Activated CD4-positive, alpha-beta T cell treated with anti-CD3 and anti-CD28 coated beads for 24 hours (primary cell): ENCODE measurements at places on chromosomes 16 and 17.

GRCh38 chr17:67980456-67980855, 15.8 kb downstream of the C17orf58 start:
- no peak for DNase-seq

DNA sequence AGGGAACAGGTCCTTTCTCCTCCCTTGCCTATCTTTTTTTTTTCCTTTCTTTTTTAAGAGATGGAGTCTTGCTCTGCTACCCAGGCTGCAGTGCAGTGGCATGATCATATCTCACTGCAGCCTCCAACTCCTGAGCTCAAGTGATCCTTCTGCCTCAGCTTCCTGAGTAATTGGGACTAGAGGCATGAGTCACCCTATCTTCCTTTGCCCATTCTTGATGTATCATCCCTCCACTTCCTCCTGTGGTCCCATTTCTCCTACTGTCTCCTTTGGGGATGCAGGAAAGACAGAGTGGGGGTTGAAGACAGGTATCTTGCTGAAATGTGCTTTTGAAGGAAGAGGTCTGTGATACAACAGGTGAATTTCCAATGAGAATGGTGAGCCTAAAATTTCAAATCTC, 5.5 kb downstream of the MYO19 start:
- no peak for DNase-seq

DNA sequence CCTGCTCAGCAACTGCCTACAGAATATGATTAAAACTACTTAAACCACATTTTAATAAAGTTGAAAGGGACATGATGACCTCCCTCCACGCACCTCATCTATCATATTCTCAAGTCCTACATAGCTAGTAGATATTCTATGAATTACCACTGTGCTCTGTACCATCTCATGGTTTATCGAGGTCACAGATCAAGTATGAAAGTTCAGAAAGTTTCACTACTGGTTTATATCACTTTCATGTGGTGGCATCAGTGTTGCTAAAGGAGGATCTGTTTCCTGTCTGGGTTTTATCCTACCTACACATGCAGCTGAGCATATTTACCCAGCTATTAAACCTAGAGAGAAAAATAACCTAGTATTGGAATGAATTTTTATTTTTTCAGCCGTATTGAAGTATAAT, 214.9 kb upstream of the MON1B start:
- DNase-seq = no peak

DNA sequence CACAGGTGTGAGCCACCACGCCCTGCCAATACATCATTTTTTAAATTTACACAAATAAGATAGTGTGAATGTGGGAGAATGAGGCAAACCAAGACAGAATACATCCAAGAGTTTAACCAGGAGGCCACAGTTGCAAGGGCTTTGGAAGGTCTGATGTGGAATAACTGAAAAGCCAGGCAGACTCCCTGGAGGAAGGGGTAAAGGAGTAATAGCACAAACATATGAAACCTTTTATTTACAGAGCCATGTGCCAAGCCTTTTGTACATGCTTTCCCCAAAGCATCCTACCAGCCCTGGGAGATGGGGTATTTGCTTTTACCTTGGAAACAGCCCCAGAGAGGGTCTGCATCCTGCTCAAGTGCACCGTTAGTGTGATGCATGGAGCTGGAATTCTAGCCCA, 4.7 kb downstream of the ADGRG3 start:
- no peak for DNase-seq

DNA sequence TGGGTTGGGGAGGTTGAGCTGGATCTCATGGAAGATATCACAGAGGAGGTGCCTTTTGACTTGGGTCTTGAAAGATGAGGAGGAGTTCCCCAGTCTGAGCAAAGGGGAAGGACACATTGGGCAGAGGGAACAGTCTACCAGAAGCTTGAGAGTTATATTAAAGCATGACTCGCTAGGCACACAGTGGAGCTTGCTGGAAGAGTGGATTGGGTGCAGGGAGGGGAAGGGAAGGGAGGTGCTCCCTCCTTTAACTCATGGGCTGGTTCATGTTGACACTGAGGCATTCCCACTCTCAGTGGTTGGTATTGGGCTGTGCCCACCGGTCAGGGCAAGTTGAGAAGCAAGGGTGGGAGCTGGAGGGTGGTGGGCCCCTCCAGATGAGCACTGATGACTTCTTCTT, 5.9 kb downstream of the TMEM98 start:
- no peak for DNase-seq

GRCh38 chr16:81427219-81427618, 17.4 kb upstream of the CMIP start:
- no peak for DNase-seq

- DNase-seq = no peak
Measured at GRCh38 chr17:81152288-81152828, 12.9 kb upstream of the PVALEF start.

GRCh38 chr16:17812771-17813170, 342.0 kb upstream of the XYLT1 start:
- no peak for DNase-seq

- peak; percentile 40 for DNase-seq
Measured at GRCh38 chr17:7435676-7436555, 681 bp downstream of the TMEM102 start.

DNA sequence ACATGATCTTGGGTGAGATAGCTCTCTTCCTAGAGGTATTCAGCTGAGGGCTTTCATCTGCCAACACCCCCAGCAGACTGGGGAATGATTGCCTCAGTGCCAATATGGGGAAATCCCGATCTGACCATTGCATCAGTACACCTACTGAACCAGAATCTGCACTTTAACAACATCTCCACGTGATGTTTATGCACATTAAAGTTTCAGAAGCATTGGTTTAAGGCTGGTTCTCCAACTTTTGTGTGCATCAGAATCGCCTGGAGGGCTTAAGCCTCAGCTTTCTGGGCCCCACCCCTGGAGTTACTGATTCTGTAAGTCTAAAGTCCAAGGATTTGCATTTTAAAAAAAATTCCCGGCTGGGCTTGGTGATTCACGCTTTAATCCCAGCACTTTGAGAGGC, 123.6 kb upstream of the MED13 start:
- DNase-seq = no peak

DNA sequence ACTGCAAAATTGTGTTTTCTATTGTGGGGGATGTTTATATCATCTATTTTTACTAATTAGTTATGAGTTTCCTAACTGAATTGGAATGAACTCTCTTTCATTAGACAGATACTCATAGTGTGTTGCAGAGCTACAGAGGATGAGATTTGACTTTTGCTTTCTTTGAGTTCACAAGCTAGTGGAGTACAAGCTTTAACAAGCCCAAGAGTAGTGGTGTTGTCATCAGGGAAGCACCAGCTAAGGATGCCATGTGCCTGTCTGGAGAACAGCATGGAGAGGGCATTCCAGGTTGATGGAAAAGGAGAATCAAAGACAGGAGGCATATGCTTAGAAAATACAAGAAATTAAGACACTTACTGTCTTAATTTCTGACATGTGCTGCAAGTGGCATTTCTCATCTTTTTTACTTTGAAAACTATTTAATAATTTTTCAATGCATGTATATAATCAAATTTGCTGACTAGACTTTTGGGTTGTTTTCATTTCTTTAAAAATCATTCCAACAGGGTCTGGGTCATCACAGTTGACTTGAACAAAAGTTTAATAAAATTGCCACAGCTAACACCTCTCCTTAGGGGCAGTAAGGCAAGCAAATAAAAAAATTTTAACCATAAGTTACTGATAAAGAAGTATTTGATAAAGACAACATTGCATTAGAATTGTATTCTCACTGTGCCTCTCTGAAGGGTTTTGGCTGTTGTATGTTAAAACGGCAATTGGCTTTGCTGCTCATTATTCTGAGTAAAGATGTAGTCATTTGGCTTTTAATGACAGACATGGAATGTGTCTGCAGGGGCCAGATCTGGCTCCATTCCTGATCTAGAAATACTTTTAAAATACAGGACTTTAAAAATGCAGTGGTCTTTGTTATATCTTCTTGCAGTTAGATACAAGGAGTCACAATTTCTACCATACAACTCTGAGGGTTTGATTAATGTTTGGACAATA, 323.7 kb upstream of the CDH11 start:
- no peak for DNase-seq

DNA sequence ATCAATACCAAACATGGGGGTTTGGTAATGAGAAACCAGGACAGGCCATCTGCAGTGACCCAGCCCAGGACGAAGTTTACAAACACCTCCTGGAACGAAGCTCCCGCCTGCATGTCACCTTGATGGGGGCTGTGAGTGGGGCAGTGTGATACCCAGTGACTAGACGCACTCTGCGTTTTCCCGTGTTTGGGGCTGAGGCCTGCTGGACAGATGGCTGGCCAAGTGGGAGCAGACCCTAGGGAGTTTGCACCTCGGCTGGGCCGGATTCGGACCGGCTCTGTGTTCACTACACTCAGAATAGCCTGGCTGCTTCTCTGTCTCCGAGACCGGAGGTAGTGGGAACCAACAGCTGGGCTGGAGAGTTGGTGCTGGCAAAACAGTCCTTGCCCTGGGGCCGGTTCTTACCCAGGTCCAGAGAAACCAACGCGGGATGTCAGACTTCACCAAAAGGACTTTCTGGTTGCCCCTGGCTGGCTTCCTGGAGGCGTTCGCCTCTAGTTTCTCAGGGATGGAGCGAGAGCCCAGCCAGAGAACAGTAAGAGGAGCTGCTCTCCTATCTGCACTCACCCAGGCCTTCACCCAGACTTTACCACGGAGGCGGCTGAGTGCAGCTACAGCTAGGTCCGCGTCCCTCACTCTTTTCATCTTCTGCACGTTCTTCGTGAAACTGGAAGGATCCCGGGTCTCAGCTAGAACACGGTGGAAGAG, 20.4 kb downstream of the CARHSP1 start:
- DNase-seq = no peak

DNA sequence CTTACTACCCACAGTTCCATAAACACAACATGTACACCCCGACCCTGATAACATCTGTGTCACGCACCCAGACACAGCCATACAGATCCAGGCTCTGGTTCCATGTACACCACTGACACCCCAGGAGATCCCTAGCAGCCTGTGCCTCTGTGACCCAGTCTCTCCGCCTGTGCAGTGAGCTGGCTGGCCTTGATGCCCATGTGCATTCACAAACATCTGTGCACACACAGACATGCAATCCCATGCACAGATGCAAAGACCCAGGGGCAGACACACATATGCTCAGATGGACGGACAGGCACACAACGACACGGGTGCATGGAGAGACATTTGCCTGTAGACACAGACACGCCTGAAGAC, 4.1 kb downstream of the CCDC102A start:
- DNase-seq = no peak

DNA sequence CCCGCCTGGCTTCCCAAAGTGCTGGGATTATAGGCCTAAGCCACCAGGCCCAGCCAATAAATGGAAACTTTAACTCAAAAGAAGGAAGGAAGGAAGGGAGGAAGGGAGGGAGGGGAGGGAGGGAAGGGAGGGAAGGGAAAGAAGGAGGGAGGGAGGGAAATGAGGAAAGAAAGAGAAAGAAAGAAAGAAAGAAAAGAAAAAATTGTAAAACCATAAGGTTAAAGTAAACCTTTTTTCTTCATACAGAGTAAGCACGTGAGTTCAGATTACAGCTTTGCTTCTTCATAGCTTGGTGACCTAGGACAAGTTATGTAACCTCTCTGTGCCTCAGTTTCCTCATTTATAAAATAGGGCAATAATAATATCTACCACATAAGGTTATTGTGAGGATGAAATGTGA, 26.0 kb downstream of the LRRC37B start:
- DNase-seq = no peak

- no peak for DNase-seq
Measured at GRCh38 chr16:10839279-10839666, 20.7 kb upstream of the TVP23A start.

DNA sequence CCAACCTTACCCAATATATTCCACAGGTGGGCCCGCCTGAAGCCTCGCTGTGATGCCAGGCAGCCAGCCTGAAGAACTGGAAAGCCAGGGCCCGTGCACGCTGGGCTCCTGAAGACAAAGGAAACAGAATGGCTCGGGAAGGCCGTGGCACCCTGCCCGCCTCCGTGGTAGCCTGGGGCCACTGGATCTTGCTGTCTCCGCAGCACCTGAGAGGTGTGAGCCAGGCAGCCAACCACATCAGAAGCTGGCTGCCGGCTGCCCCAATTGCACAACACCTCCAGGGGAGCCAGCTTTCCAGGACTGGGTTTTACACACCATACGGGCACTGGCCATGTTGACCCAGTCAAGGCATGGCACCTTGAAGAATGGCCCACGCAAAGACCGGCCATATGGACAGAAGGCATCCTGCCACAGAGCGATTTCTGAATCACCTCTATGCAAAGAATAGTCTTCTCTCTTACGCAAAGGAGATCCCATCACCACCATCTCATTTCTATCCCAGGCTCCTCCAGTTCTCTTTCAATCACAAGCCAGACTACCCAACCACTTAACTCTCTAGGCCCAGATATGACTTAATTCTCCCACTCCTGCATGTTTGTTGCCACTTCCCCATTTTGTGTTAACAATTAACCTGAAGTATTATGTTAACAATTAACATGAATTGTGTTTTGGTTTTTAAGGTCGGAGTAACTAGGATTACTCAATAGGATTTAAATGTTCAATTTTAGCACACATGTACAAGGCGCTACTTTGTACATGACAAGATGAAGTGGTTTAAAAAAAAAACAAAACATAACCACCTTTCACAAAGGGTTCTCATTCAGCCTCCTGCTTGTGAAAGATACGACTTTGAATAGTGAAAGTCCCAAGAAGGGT, 32.1 kb downstream of the ZFHX3 start:
- no peak for DNase-seq

DNA sequence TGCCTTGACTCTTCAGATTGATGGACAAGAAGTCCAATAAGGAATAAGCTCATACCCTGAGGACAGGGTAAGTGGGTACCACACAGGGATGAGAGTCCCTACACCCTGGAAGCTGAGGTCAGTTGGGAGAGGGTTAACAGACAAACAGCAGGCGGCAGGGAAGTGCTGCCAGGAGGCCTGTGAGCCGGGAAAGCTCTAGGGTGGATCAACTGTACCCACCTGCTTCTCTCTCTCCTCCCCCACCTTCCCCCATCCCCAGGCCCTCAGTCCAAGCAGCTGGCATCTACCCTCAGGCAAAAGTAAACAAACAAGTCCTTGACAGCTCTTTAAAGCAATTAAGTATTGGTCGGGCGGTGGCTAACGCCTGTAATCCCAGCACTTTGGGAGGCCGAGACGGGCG, 20.7 kb upstream of the MYLK3 start:
- no peak for DNase-seq

DNA sequence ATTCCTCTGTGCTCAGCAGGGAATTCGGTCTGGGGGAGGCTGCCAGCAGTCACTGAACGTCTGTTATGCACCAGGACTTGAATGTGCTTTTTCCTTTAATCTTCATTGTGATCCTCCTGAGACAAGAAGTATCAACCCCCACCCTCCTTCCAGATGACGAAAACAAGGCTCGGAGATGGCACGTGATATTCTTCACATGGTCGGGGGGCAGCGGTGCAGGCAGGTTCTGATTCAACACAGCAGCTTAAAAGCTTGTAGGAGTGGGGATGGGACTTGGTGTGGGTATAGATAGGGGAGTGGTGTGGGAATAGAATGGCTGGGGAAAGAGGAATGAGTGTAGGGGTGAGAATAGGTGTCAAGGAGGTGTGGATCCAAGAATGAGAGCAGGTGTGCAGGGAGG, 6.4 kb downstream of the NECAB2 start:
- DNase-seq = no peak

- DNase-seq = no peak
Measured at GRCh38 chr17:37148156-37148555, 199.4 kb downstream of the AATF start.

GRCh38 chr17:35239823-35240222, 3.0 kb upstream of the SLFN5 start:
- DNase-seq = no peak

GRCh38 chr16:15879255-15879811, 9.1 kb downstream of the CEP20 start:
- no peak for DNase-seq
